ENCODE measurements at places on chromosomes 5 and 9. TPM values are rescaled to one million over a fixed set of nuclear protein-coding genes. Genes with fewer than 3 reads are reported as not detected.

DNA sequence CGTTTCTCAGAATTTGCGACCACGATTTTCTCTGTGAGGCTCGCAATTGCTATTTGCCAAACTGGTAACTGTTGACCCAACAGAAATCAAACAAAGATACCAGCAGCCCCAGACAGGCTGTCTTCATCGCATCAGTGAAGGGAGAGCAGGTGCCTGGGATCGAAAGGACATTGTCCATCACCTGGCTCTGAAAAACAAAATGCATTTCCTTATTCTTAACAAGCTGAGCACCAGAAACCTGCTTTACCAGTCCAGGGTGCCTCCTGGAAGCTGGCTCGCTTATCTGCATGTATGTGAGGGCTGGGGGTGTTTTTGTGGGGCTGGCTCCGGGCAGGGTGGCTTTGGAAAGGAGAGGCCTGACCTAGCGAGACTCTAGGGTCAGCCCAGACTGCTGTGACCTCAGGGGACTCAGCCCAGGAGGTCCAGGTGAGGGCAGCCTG lies 24.7 kb downstream of the WWC1 start:
- no peak for DNase-seq

GRCh38 chr9:38224941-38225340 lies 155.9 kb upstream of the SHB start:
- no peak for DNase-seq

Gene FBP2
- polyA plus RNA-seq: 86.4 TPM

Gene CARTPT
- polyA plus RNA-seq: not detected

- DNase-seq: no peak
Observed at GRCh38 chr9:113373256-113373655, 3.5 kb downstream of the HDHD3 start.

DNA sequence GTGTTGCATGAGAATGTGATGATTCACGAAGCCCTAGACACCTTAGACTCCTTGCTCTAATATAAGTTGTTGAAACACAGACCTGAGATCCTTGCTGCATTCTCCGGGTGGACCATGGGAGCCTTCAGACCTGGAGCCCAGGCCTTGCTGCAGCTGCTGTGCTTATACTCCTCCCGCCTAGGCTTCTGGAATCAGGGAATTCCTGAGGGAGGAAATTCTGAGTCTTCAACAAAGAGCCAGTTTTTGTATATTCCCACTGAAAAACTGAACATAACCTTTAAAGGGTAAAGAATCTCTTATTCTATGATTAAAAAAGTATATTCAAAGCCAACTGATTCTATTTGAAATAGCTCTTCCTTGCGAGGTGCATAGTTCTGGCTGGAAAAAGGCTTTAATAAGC lies 245.1 kb upstream of the ELAVL2 start:
- DNase-seq: peak; percentile 40

Gene HIGD2A
- polyA plus RNA-seq: 203 TPM

Gene IL3
- polyA plus RNA-seq: not detected

DNA sequence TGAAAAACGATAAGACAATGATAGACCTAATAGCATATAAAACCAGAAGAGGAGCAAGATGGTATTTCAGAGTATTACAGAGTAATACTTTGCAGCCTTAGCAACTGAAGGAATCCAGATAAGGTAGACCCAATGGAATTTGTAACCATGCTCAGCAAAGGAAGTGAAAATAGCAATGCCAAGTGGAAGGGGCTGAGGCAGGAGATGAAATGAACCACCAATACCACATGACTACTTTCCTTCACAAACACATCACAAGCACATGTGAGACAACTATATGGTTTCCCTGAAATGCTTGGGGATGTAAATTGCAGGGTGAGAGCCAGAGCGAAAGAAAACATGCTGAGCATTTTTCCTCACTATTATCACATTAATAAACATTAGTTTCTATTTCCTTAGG lies 79.8 kb upstream of the MELK start:
- no peak for DNase-seq

GRCh38 chr9:116701940-116702642 lies 15.0 kb downstream of the TRIM32 start:
- DNase-seq: no peak

GRCh38 chr5:40499518-40500273 lies 180.0 kb upstream of the PTGER4 start:
- DNase-seq: no peak

GRCh38 chr5:121681229-121681855 lies 170.3 kb upstream of the FTMT start:
- DNase-seq: no peak

Gene LECT2
- polyA plus RNA-seq: not detected

GRCh38 chr5:37436146-37436934 lies 57.2 kb downstream of the WDR70 start:
- DNase-seq: no peak

DNA sequence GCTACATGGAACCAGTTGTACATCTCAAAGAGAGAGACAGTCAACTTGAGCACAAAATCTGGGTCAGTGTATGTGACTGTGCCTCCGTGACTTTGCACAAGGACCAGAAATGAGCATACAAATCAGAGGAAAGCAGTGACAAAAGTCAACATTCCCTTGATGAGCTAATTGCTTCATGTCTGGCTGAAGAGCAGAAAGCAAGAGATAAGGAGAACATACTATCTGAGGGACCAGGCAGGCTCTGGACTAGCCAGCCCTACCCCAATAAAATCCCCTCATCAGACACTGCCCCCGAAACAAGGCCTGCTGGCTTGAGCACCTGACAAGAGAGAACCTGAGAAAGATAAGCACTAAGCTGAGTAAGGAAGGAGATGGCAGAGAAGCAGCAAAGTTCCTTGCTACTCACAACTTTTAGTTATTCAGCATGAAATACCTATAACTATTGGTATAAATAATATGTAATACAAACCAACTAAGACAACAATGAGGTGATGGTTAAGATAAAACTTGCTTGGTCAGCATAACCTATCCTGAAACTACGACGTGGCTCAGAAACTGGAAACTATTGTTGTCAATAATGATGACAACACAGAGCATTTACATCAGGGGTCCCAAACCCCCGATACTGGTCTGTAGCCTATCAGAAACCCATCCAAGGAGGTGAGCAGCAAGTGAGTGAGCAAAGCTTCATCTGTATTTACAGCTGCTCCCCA lies 9.5 kb downstream of the SIL1 start:
- no peak for DNase-seq

Gene CATSPER3
- 0.93 TPM for polyA plus RNA-seq

DNA sequence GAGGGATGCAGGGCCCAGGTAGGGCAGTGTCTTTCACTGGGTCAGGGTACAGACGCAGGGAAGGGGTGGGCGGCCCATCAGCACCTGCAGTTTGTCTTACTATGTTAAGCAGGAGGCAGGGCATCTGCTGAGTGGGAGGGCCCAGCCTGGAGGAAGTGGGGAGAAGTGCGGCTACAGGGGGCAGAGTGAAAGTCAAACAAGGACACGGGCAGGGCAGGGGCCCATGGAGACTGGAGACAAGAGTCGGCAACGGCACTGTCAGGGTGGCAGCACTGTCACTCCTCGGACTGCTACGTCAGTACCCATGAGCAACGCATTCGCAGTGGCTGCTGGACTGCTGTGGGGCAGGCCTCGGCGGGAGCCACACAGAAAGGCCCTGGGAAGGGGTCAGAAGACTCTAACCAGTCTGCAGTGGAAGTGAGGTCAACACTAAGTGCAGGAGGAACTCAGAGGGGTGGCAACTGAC lies 19.7 kb downstream of the CAMSAP1 start:
- DNase-seq: no peak

- DNase-seq: peak; percentile 97
Observed at GRCh38 chr9:33024966-33025571, at the start of gene DNAJA1. Gene DNAJA1, plus strand, starts transcription at chr9:33025273. Its CDS starts 1,212 bp downstream, at chr9:33026485.

- no peak for DNase-seq
Observed at GRCh38 chr5:1916041-1917001, 33.6 kb upstream of the IRX4 start.

DNA sequence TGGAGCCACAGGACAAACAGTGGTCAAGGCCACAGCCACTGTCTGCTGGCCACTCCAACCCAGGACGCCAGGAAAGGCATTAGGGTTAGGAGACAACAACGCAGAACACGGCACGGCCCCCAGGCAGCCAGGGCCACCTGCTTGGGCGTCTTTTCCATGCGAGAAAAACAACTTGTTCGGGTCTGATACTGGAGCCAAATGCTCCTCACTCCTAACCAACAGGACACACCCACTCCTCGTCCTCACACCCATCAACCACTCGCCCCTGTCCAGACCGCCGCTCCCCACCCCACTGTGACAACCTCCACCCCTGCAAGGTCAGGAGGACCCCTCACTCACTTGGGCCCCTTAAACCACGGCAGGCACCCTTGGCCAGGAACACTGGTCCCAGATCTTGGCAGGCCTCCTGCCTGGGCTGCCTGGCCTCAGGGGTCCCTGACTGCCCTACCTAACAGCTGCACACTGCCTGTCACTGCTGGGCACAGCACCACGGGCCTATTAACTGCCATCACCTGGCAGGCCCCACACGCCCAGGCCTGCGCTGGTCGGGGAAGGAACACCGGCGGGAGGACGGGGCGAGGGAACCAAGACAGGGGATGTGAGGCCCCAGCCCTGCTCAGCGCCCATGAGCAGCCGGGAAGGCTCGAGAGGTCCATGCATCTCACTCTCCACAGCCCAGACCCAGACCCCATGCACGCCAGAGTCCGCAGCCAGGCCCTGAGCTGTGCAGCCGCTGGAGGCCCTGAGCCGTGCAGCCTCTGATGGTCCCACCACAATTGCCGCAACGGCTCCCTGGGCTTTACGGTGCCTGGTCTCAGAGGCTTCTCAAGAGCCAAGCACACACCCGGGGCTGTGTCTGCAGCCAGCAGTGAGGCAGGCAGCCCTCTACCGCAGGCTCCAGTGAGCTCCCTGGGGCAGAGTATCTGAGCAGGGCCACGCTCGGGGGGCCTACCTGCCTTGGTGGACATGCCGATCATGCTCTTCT lies 13.8 kb downstream of the CLPTM1L start:
- no peak for DNase-seq

- DNase-seq: no peak
Observed at GRCh38 chr9:89115426-89115825, 63.2 kb downstream of the SHC3 start.

DNA sequence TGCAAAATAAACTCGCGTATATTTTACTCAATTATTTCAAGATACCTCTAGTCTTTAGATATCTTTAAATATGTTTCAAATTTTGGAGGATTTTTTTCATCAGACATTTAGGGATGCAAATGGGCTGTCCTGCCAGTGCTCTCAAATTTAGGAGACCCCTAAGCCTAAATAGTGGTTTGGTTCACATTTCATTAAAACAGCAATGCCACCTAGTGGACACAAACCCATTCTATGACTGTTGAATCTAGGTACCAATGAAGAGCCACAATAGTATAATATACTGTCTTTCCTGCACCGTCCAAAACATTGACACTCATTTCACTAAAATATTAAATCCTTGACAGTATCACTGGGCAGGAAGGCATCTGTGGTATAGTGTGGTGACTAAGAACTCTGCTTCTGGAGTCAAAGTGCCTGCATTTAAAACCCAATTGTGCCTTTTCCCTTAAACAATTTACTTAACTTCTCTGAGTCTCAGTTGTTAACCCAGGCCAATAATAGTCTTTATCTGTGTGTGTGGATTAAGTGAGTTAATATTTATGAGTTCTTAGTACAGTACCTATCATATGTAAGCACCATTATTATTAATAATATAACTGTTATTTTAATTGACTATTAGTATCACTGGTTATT lies 148.0 kb downstream of the RORB start:
- no peak for DNase-seq

Gene POU5F2
- 0.08 TPM for polyA plus RNA-seq

DNA sequence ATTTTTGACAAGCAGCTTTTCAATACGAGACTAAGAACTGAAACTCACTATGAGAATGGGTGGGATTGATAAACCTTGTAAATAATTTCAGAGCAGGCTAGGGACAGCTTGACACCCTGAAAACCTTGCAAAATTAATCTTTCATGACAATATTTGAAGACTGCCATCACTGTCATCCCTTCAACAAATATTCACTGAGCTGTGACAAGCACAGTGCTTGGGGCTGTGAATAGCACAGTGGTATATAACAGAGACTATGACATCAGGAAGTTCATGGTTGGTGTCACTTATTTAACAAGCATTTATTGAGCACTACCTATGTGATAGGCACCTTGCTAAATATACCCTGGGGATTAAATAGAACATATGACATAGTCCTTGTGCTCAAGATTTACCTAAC lies 741.0 kb upstream of the RIOK2 start:
- DNase-seq: no peak

Gene RC3H2
- polyA plus RNA-seq: 32.2 TPM

DNA sequence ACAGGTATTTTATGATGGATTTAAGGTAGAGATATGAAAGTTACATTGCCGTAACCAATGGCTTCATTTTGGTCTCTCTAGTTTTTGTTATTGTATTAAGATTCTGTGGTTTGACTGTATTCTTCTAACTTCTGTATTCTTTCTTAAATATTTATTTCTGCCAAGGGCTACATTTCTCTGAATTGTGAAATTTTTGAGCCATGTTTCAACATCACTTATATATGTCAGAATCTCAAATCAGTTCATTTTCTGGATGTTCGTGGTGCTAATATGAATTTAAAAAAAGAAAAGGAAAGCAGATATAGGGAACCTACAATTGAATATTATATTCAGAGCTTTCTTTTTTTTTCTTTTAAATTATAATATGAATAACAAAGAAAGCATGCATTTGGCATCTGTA lies 142.7 kb downstream of the ANXA1 start:
- DNase-seq: no peak

GRCh38 chr9:116116393-116116792 lies 37.2 kb upstream of the PAPPA start:
- no peak for DNase-seq

DNA sequence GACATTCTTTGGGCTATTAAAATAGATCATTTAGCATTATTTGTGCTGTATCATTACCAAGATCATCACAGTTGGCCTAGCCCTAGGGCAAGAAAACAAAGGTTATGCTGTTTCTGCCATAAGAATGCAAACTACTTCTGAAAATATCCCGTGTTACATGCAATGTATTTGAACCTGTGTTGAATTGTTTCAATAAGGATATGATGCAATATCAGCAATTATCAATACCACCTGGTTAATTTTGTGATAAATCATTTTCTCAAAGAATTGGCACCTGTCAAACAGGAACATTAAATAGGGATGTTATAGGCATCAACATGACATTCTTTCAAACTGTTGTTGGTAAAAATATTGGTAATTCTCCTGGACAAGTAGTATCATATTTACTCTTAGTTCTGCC lies 2002.0 kb upstream of the CDH9 start:
- no peak for DNase-seq

GRCh38 chr5:74403771-74404170 lies 236.8 kb downstream of the ENC1 start:
- no peak for DNase-seq

- no peak for DNase-seq
Observed at GRCh38 chr5:31238497-31238896, 45.0 kb downstream of the CDH6 start.

All from hindlimb muscle (tissue), 1 donor.